Activated naive CD8-positive, alpha-beta T cell treated with anti-CD3 and anti-CD28 coated beads, Interleukin-2, amount 50 U/mL, for 16 hours (primary cell): ENCODE measurements at places on chromosomes 1 and 21.

GRCh38 chr1:236844499-236845271, 49.6 kb downstream of the MTR start:
- no peak for DNase-seq

DNA sequence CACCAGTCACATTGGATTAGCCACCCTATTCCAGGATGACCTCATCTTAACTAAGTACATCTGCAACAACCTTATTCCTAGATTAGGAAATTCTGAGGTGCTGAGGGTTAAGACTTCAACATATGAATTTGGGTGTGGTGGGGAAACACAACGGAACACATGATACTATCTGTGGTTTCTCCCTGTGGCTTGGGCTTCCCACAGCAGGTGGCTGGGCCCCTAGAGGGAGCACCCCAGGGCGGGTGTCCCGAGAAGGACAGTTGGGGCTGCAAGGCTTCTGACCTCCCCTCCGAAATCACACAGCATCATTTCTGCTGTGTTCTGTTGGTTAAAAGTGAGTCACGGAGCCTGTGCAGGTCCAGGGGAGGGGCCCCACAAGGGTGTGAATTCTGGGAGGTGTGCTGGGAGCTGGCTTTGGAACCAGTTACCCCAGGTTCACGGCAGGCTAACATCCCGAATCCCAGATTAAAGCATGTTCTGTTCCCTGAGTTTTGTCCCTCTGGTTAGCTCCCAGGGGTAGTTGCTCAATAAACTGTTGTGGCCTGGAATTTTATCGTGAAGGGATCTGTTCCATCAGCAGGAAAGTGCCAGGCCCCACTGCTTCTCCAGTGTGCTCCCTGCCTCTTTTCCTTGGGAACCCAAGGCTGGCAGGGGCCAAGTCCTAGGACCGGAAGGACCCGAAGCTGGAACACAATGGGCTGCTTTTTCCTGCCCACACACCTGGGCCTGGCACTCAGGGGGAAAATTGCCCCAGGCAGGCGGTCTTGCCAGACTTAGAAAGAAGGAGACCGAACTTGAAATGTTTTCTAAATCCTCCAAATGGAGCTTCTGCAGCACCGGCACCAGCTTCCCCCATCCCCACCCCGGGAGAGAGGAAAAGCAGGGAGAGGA, 154.0 kb upstream of the WNT4 start:
- DNase-seq, result no peak

GRCh38 chr1:241090798-241091197, 266.2 kb downstream of the RGS7 start:
- DNase-seq, result no peak

DNA sequence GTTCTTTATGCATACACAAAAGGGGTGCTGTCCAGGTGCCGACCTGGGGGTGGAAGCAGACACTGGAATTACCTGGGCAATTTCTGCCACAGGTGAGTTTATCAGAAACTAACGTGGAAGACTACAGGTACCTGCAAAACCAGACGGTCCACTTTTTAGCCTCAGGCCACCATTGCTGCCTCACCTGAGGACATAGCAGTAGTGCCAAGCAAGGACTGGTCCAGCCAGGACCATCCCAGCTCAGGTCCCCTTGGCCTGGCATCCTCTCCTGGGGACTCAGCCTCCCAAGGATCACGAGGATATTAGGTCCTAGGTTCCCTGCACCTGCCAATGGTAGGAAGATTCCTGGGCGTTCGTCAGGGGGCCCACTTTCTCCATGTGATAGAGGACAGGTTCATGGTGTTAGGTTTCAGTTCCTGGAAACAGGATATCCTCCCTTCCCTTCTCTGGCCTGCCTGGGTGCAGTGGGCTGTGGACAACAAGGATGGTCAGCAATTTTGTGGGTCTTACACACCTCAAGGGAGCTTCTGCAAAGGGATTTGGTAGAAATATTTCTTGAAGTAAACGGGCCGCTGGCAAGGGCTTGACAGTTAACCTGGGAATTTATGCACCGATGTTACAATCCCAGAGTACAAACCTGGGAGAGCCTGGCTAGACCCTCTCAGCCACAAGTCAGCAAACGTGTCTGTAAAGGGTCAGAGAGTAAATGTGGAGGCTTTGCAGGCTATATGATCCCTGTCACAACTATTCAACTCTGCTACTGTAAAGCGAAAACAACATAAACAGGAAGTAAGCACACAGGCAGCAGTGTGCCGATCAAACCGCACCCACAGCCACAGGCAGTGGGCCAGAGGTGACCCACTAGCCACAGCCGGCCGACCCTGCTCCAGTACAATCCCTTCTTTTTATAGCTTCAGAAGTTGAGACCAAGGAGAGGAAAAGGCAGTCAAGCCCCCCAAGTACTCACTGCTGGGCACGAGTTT, 71.4 kb upstream of the RAB4A start:
- no peak for DNase-seq

- DNase-seq, result no peak
Measured at GRCh38 chr1:30852026-30852425, 56.5 kb downstream of the SDC3 start.

GRCh38 chr1:50208756-50209155, 100.0 kb downstream of the ELAVL4 start:
- no peak for DNase-seq

- no peak for DNase-seq
Measured at GRCh38 chr1:56424744-56425493, 154.4 kb downstream of the PLPP3 start.

DNA sequence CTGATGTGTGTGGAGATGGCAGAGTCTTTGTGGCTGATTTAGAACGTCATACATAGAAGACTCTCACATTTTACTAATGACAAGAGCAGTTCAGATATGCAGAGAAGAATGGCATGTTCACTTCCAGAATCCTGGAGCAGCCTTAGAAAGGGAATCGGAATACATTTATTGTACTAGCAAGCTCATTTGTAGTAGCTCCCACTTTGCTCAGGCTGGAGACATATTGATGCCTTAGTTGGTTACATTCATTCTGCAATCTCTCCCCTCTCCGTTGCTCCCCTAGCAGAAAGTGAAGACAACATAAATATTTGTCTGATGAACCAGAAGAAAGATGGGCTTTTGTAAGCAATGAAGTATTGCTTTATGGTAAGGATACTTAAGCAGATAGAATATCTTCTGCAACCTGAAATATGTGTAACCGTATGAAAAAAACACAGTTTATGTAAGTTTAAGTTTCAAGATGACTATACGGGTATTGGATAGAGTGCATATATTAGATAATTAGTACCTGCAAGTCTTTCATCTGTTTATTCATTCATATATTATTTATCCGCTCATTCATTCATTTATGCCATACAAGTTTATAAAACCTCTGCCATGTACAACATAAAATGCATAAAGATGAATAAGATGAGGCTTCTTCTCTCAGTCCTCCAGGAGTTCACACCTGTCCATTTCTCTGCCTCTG, 135.7 kb downstream of the CNIH3 start:
- DNase-seq, result no peak

DNA sequence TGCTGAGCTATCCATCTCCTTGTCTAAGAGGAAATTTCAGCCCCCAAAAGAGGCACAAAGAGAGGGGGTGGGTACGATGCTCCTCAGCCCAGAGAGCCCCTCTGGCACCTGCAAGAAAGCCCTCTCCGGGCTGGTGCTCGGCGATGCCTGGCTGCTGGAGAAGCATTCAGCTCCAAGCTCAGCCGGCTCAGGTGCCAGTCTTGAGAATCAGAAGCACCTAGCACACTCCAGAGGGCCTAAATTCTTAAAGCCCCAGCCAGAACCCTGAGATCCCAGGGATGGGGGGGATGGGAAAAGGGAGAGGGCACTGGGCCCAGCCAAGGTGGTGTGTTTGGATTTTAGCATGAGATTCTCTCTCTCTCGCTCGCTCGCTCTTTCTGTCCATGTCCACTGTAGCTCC, 2.9 kb downstream of the GRIK3 start:
- no peak for DNase-seq

DNA sequence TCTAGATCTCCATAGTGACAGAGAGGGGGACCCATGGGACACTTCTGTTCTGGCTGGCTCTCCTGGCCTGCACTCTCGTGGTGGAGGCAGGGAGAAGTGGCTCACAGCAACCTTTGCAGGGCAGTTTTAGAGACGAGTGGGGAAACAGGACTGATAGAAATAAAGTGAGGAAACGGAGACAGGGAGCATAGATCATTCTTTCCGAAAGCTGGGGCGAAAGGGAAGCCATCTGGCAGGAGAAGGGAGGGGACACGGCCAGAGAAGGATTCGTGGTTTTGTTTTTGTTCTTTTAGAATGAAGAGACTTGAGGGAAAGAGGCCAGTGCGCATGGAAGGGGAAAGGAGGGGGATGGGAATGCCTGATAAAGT, 3.5 kb downstream of the TIE1 start:
- no peak for DNase-seq

- DNase-seq, result no peak
Measured at GRCh38 chr1:101108111-101108500, 82.5 kb upstream of the DPH5 start.

DNA sequence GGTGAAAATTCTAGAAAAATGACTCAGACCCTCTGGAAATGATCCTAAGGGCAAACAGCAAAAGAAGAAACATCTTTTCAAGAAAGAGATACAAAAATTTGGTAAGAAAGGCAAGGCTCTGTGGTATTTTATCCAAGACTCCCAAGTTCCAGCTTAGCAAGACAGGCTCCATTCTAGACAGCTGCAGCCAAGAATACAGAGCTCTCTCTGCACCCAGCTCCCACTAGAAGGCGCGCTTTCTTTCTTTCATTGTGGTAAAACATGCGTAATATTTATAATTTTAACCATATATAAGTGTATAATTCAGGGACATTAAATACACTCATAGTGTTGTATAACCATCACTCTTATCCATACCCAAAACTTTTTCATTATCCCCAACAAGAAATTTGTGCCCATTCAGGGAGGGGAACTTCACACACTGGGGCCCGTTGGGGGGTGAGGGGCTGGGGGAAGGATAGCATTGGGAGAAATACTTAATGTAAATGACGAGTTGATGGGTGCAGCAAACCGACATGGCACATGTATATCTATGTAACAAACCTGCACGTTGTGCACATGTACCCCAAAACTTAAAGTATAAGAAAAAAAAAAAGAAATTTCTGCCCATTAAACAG, 2.2 kb upstream of the HFM1 start:
- no peak for DNase-seq

GRCh38 chr1:97886199-97886598, 34.6 kb downstream of the DPYD start:
- DNase-seq, result no peak

DNA sequence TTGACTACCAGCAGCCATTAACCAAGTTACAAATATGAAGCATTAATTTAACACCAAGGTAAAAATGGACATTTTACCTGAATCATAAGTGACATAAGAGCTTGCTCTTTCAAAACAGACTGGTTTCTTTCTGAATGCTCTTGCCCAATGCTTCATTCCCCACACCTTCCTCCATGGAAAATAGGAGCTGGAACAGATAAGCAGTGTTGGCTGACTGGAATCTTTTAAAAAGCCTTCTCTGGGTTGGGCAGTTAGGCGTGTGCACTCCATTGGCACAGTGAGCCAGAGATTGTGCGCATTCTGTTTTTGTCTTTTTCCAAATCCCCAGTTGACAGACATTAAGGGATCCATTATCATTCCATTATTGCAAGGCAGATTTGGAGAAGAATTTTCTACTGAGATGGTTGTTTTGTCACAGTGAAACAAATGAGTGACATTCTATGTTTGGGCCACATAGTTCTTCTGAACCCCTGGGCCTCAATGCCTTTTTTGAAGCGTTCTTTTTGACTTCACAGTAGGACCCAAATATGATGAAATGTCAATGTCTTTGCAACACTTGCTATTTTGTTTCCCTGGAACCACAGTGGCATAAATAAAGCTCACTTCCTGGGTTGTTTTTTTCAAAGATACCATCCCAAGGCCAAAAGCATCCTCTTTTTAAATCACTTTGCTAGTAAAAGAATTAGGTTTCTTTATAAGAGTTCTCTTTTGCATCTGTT, 32.3 kb downstream of the LRRC8B start:
- no peak for DNase-seq

- no peak for DNase-seq
Measured at GRCh38 chr1:24216276-24217074, 29.4 kb upstream of the IFNLR1 start.

DNA sequence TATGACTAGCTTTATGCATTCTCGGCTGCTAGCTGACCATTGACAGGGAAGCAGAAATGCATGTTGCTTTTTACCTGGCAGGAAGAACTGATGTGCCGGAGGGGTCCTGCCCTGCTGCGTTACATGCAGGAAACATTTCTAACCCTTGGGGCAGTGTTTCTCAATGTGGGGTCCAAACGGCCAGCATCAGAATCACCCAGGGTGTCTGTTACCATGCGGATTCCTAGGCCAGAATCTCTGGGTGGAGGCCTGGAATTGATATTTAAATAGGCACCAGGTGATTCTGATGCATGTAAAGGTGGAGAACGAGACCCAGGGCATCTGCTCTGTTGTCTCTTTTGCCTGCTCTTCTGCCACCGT, 182.7 kb downstream of the PCP4 start:
- DNase-seq, result no peak

DNA sequence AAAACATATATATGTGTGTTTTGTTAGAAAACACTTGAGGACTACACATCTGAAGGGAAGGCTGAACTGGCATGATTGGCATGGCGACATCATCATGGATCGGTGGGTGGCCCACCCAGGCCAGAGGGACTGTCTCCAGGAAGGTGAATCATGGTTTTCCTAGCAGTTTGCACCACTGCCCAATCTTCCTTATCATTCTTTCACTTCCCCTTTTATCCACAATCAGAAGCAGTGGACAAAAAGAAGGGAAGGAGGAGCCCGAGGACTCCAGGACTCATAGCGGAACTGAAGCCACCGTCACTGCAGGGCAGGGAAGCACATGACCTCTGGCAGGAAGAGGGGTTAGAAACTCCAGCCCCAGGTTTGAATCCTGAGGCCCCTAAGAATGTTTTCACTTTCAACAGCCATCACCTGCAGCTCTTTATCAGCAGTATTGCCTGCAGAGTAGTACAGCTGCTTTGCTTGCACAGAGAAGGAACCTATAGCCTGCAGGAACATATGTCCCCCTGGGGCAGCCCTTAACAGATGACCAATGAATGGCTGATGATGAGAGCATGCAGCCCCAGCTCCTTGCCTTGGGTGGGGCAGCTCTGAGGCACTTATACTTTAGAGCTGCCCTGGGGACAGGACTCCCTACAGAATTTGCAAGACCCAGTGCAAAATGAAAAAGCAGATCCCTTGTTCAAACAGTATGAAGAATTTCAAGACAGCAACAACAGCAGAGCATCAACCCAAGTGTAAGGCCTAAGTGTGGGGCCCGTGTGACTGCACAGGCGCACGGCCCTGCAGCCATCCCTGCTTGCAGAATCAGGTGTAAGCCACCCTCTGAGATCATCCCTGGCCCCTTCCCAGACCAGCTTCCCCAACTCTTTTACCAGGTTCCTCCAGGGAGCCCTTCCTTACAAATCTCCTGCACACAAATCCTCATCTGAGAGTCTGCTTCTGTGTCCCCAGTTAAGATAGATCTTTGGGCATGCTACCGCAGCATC, 241.8 kb upstream of the IRF2BP2 start:
- DNase-seq, result no peak

GRCh38 chr1:235913311-235913710, 46.6 kb upstream of the LYST start:
- DNase-seq, result no peak

- DNase-seq, result no peak
Measured at GRCh38 chr1:10625076-10625475, 150.3 kb downstream of the PEX14 start.
